ENCODE measurements at places on chromosomes 4 and X. TPM values are rescaled to one million over a fixed set of nuclear protein-coding genes. Genes with fewer than 3 reads are reported as not detected.

The NEIL3 gene
- 9.0 TPM for total RNA-seq

GRCh38 chr4:99468889-99469288, 33.7 kb upstream of the ADH7 start:
- DNase-seq = no peak

GRCh38 chrX:131762802-131763234, 218.9 kb downstream of the OR13H1 start:
- DNase-seq = peak; percentile 90

DNA sequence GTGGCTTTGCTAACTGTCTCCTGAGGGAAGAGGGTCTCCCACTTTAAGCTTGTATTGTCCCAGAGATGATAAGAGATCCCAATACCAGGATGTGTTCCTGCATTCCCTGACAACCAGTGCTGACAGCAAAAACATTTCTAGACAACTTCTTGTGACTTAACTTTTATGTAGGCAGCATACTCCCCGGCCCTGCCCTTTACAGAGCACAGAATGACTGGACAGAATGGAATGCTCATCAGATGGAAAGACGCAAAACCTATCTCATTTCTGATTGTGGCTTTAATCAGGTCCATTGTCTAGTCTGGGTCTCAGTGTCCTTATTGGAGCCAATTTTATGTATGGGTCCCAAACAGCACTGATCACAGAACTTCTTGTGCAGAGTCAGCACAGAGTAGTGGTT, 18.2 kb upstream of the PLAC1 start:
- DNase-seq = peak; percentile 26

- DNase-seq = no peak
Observed at GRCh38 chr4:156557920-156558319, 413.7 kb downstream of the PDGFC start.

The SOWAHD gene
- total RNA-seq = not detected

DNA sequence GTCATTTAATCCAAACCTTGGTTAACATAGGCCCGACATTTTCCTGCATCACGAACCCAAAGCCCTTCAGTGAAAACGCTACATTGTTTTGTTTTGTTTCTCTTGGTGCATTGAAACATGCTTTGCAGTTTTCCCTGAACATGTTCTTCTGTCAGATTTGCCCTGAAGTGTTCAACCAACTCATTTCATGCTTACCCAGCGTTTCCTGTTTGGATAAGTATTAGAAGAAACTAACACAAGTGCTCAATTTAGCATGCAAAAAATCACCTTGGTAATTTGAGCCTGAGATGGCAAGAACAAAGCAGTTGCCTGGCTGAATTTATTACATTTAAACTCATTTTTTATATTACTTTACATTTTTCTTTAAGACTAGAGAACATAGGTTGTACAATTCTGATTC, 160.1 kb upstream of the VCX3A start:
- no peak for DNase-seq

DNA sequence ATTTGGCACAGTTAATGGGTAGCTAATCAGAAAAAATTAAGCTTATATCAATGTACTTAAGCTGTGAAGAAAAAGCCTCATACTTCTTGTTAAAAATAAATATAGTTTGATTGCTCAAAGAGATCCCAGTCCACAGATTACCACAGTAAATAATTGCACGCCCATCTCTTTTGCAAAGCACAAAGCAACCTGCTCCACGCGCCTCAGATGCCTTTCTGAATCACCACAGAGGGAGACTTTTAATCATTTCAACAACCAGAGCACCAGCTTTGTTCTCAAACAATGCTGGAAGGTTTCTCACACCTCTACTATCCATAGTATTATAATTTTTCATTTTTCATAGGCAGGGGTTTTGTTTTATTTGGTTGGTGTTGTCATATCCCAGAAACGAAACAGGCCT, 338.6 kb upstream of the MAGEB2 start:
- no peak for DNase-seq

GRCh38 chr4:141711211-141711610, 74.8 kb downstream of the IL15 start:
- peak; percentile 32 for DNase-seq

The PDE6B gene
- total RNA-seq = not detected

DNA sequence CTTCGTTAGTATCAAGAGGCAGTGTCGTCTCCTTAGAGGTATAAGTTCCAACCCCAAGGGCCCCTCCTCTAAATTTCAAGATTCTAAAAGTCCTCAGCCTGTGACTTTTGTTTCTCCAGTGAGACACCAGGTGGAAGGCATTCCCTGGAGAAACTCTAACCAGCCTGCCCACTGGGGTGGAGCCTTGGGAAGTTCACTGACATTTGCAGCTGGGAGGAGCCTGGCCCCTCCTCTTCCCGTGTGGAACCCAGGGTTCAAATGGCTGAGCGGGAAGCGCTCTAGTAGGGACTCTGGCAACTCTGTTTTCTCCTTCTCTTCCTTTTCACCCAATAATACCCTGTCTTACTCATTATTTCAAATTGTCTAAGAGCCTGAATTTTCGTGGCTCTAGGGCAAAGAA, 325.0 kb downstream of the TLL1 start:
- DNase-seq = peak; percentile 87

The PAGE5 gene
- 18.9 TPM for total RNA-seq

DNA sequence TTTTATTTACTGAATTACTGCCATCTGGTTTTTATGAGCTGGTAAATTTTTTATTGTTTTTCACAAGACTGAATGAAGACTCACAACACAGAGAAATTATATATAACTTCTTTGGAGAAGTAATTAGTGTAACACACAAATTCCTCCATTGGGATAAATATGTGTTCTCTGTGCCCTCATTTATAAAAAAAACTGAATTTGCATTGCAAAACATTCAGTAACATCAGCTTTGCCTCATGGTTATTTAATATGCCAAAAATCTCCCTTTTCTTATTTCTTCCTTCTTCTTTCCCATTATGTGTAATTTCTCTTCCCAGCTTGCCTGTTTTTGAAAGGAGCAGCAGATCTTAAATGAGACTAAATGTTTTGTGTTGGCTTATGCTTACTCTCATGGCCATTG, 18.5 kb downstream of the CASP6 start:
- DNase-seq = no peak

The SOWAHB gene
- total RNA-seq = not detected

The HTN1 gene
- total RNA-seq = 108 TPM

DNA sequence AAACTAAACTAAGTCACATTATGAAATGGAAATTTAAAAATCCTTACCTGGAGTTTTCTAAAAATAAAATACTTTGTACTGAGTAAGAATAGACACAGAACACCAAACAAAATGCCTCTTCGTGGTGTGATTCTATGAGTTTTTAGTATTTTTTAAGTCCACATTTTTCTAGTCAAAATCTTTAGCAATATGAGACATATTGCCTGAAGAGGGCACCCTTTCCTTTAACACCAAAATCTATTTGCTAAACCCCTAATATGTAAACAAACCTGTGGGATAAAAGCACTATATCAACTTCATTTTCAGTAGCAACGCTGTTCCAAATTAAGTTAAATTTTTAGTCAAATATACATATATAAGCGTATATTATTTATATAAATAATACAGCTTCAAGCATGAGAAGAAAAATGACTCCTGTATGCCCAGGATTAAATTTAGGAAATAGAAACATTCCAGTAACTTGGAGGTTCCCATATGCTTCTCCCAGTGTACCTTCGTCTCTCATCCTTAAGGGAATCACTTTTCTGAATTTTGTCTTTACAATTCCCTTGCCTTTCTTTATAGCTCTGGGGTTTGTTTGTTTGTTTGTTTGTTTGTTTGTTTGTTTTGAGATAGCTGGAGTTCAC, 23.0 kb upstream of the PGM2 start:
- peak; percentile 72 for DNase-seq

DNA sequence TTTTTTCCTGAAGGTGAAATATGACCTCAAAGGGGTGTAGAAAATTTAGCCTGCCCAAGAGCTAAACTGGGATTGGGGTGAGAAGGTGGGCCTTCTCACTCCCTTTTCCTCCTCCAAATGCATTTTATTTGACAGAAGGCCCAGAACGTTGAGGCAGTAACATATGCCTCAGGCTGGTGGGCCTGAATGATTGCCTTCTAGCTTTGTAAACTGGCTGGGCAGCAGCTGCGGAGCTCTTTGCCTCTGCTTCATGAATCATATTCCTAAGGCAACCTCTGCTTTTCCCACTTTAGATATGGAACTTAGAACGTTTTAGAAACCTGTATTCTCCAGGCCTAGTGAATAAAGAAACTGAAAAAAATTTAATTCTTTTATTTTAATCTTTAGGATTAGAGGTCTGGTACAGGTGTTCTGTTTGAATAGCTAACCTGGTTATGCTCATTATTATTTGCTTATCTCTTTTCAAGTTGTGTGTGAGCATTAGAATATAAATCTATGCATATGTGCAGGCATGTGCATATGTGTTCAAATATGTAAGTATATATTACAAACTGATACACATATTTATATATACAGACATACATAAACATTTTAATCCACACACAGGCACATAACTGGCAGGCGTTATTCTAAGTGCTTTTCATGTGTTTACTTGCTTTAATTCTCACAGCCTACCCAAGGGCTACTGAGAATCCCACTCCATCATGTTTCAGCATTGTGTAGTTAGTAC, 11.5 kb downstream of the PRDM8 start:
- DNase-seq = no peak

DNA sequence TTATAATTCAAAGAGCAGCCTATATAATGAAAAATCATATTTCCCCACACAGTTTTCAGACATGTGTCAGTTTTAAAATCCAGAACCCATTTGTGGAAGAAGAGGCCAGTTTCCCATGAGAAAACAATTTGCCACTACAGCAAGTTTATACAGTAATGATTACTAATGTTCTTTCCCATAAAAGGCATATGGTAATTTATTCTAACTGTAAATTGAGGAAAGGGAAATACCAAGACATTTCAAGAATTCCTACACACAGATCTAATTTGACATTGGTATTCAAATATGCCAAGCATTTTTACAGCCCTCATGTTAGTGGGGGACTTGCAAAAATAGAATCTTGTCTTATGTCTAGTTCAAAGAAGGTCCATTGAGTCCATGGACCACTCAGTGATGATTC, 1368.6 kb downstream of the FSTL5 start:
- DNase-seq = no peak

DNA sequence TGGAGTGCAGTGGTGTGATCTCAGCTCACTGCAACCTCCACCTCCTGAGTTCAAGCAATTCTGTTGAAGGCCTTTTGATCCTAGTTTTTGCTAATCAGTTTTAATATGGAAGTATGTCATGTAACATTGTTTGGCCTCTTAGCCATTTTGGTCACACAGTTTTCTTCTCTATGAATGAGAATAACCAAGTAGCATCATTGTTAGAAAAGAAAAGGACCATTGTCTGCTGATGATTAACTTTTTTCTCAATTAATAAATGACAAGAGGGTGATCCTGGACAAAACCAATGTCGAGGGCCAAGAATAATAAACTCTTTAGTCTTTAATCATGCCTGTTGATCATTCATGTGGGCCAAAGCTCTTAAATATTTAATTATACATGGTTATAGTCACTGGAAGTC, 289.3 kb upstream of the MAGEB2 start:
- no peak for DNase-seq

GRCh38 chrX:135420831-135421230, 913 bp upstream of the SMIM10L2A start:
- DNase-seq = no peak

DNA sequence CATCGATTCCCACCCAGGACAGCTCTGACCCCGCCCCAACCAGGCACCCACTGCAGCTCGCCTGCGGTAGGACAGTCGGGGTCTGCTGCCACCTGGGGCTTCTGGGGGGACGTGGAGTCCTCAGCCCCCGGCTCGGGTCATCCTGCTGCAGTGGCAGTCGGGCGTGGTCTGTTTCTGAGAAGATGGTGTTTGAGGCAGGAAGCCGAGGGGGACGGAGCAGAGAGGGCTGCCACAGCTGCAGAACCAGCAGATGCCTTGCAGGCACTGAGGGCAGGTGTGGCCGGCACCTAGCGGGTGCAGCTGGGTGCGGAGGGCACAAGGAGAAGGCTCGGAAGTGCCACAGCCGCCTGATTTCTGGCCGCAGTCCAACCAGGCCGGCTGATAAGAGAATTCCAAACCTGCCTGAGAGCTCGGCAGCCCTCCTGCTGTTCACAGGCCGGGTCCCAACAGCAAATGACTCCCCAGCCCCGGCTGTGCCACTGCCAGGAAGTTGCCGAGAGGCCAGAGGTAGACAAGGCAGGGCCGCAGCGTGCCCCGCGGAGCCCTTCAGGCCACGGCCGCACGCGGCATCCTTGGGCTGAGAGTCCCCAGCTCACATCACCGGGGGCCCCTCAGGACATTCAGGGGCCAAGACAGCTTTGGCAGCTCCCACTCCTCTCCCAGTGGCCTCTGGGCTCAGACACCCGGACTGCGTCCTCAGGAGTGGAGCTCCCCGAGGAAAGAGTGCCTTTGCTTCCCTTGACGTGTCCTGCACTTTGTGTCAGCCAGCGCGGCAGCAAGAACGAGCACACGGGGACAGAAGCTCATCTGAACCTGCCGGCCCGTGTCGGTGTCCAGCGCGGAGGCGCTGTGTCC, 9.4 kb upstream of the CPLX1 start:
- no peak for DNase-seq

DNA sequence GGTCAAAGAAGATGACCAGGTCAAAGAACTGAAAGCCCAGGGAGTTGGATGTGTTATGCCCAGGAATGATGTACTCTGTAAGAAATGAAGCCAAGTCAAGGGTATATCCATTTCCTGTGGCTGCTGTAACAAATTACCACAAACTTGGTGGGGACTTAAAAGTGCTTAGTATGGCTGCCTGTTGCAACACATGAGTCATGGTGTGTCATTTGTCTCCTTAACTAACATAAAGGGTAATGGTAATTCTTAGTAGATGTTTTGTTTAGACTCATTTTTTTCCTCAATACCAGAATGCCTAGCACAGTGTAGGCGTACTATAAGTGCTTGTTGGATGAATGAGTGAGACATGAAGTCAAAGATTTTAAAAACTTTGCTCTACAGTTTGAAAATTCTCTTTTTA, 45.7 kb downstream of the SYTL5 start:
- no peak for DNase-seq

DNA sequence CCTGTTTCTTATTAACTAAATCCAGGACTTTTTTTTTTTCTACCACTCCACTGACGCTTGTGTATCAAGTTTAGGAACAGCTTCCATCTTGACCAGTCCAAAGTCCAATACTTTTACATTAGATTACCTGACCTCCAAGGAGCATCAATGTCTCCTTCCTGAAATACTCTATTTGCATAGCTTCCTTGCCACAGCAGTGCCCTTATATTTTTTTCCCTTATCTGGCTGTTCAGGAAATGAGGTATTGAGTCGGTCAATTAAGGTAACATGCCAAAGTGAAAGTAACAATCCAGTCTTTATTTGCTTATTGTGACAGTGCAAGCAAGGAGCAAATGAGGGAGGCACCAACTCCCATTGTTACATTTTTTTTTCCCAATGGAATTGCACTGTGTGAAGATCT, 730.8 kb upstream of the NDST4 start:
- DNase-seq = no peak

- DNase-seq = no peak
Observed at GRCh38 chr4:180377741-180378140, 1865.5 kb upstream of the TENM3 start.

DNA sequence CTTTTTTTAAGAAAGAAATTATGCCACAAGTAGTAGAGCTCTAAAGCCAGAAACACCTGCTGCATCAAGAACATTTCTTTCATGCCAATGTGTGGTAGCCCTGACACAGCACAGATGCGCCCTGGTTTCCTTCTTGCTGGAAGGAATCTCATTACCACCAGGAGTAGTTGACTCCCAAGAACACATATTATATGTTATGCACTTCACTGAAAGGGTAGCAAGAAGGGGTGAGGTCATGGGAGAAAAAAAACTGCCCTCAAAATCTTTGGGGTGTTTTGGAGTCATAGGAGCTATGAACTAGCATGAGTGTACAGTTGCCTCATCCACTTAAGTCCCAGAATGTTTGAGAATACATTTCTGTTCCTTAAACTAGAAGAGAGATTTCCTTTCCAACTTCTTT, 185.8 kb upstream of the C1QTNF7 start:
- DNase-seq = no peak
